Activated naive CD8-positive, alpha-beta T cell treated with anti-CD3 and anti-CD28 coated beads, Interleukin-2, amount 10 ng/mL, durations not matched to agents 7 days and 5 days (primary cell): ENCODE measurements at places on chromosomes 6 and 20. TPM values are rescaled to one million over a fixed set of nuclear protein-coding genes. Genes with fewer than 3 reads are reported as not detected.

Gene SUMO4
- 9.5 TPM for total RNA-seq

Gene KHDRBS2
- not detected for total RNA-seq

DNA sequence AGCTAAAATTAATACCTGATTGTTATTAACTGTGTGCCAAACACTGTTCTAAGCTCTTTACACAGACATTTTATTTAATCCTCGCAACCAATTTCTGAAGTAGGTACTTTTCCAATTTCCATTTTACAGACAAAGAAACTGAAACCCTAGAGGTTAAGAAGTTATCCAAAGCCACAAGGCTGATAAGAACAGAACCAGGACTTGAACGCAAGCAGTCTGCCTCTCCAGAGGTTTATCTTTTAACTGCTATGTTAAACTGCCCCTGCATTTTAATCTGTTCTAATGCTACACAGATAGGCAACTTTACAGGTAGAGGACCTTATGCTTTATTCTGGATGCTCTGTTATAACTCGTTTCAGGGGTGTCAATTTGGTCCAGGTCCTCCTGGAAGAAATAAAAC lies 118.2 kb downstream of the SLC16A10 start:
- no peak for DNase-seq

DNA sequence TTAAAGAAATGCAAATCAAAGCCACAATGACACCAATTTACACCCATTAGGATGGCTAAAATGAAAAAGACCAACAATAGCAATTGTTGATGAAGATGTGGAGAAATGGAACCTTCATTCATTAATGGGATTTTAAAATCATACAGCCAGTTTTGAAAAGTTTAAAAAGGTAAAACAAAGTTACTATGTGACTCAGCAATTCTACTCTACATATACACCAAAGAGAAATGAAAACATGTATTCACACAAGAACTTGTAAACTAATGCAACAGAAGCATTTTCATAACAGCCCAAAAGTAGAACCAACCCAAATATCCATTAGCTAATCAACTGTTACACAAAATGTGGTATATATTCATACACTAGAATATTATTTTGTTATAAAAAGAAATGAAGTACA lies 75.7 kb downstream of the PDSS2 start:
- no peak for DNase-seq

- DNase-seq = no peak
These were observed 33.1 kb upstream of the SMLR1 start for GRCh38 chr6:130794010-130794697.

GRCh38 chr6:144847916-144848315 lies 562.8 kb downstream of the UTRN start:
- DNase-seq = no peak

DNA sequence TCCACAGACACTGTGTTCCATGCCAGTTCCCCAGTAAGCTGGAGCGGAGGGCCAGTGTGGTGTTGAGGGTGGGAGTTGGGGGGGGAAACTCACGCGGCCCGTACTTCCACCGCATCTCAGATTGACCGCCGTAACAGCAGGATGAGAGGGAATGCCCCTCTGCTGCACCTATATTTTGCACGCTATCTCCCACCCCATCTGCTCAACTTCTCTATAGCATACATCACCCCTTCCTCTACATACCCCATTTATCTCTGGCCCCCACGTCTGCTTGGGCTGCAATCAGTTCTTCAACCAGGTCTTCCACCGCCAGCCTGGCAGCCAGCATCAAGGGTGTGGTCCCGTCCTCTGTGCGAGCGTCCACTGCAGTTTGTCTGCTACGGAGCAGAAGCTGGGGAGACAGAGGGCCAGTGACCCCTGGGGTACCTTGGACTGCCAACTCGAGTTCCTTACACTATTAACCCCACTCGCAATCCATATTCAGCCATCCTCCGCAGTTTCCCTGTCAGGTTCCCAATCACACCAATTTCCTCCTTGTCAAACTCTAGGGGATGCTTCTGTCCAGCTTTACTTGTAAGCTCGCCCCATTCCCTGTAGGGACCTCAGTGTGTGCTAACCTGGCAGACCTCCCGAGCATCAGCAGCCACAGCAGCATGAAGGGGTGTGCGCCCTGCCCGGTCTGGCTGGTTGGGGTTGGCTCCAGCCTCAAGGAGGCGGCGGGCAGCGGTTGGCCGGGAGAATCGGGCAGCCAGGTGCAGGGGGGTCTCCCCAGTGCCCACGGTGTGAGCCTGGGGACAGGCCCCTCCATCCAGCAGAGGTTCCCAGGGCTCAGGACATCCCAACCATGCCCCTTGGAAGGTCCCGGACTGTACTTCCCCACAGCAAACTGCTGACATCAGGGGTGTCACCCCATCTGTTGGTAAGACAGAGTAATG lies 4.5 kb upstream of the GPSM3 start:
- DNase-seq = no peak

Gene ZBTB46
- total RNA-seq = 0.25 TPM

DNA sequence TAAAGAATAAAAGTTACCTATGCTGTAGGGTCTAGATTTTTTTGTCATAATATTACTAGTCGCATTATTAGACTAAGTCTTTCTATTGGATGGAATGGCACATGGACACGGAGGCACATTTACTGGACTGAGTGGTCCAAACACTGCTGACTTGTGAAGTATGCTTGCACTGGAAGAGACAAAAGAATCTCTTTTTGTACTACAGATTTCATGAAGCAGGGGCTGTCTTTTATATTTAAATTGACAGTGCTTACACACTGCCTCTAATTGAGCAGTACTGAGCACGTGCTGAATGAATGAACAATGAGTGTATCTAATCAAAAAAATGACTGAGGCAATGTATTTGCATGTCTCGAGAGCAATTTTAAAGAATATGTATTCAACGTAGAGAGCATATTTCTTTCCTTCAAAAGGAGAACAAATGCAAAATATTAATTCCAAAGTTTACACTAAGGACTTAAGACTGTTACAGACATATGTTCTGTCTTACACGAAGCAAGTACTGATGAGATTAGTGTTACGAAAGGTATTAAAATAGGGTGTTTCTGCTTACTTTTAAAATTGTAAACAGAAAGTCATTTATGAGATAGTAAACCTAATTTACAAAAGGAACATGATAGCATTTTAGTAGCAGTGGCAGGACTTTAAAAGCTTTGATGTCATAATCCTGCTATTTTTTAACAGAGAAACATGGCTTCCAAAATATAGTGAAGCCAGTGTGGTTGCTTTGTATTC lies 8.3 kb downstream of the ELOVL2 start:
- no peak for DNase-seq

Gene CCN6
- not detected for total RNA-seq

DNA sequence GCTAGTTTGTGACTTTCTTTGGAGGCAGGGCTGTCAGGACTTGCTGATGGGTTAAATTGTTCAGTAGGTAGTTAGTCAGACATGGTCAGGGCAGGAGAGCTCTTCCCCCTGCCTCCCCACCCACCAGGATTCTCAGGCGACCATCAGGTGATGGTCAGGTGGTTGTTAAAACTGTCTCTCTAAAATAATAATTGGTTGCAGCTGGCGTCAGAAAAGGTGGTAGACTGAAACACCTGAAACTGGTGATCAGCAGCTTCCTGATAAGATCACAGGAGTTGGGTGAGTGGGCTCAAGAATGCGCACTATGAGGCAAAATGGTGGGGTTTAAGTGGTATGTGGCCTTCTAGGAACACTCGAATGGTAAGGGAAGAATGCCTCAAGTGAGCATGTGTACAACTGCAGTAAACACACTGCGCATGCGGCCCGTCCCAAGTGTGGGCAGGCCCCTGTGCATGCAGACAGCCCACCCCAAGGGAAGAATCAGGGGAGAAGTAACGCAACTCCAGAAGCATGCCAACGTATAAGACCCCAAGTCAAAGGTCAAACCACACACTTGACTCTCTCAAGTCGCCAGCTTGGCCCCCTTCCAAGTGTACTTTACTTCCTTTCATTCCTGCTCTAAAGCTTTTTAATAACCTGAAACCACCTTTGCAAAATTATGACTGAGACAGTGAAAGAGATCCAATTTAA lies 7.9 kb upstream of the BLCAP start:
- no peak for DNase-seq

Gene DEFB110
- not detected for total RNA-seq

DNA sequence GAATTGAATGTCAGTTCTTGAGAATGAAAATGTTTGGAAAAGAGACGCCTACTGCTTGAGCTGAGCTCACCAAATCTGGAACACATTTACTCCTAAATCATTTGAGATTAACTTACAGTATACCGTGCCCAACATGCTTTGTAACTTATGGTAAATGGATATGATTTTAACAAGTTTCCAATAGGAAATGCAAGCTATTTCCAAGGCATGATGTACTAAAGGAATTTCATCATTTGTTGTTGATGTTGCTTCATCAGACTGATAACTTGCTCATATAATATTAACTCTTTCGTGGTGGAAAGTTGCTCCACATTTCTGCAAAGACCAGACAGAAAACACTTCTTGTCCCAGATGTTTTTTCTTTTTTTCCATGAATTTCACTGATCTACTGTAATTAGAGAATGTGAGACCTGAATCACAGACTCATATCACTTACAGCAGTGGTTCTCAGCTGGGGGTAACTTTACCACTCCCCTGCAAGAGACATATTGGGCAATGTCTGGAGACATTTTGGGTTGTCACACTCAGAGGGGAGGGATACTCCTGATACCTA lies 116.6 kb upstream of the TRAF3IP2 start:
- DNase-seq = no peak
